Stimulated activated CD4-positive, alpha-beta T cell treated with anti-CD3 and anti-CD28 coated beads, Interleukin-4, amount 100 ng/mL, for 1 hour (primary cell): ENCODE measurements at places on chromosomes 2 and 18.

DNA sequence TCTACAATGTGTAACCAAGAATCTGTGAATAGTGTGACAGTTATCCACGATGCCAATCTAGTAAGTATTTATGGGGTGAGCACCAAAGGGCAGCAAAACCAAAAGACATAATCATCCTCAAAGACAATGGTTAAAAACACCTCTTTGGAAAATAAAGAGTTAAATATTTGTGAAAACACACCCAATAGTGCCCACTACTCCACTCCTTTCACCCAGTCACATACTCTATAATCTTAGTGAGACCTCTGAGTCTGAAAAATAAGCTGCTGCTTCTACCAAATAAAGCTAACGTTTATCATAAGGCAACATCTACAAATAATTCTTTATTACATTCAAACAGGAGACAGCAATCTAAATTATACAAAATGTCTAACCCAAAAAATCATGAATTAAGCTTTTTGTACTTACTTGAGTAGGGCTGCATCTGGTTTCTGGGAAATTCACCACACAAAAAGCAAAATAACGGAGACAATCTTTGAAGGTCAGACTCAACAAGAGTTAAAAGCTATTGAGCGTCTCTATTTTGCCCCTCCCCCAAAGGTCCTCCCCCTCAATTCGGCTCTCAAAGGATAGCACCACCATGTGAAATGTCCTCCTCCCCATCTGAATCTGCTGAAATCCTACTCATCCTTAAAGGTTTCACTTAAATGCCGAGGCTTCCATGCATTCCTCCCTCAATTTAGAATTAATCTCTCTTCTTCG is 2.0 kb downstream of the RAPH1 start:
- DNase-seq: no peak

- no peak for DNase-seq
Measured at GRCh38 chr18:23049698-23050373, 85.4 kb upstream of the CABLES1 start.

DNA sequence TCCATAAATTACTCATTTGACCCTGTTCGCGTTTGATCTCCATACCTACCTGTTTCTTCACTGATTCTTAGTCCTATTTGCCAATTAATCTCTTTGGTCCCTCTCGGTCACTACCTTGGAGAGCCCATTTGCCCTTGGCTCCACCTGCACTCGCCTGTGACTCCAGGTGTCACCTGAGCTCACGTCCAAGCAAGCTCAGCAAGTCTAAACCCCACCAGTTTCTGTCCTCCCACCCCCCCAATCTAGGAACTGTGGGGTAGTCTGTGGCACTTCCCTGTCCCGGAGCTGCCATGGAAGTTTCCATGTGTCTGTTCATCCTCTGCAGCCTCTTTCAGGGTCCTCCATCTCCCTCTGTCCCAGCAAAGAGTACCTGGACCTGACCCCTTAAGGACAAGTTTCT is 68.1 kb upstream of the BCL2L11 start:
- DNase-seq: no peak

- no peak for DNase-seq
Measured at GRCh38 chr2:207676827-207677354, 34.5 kb upstream of the CCNYL1 start.

- DNase-seq: no peak
Measured at GRCh38 chr2:31219131-31219969, 2.0 kb upstream of the CAPN14 start.

DNA sequence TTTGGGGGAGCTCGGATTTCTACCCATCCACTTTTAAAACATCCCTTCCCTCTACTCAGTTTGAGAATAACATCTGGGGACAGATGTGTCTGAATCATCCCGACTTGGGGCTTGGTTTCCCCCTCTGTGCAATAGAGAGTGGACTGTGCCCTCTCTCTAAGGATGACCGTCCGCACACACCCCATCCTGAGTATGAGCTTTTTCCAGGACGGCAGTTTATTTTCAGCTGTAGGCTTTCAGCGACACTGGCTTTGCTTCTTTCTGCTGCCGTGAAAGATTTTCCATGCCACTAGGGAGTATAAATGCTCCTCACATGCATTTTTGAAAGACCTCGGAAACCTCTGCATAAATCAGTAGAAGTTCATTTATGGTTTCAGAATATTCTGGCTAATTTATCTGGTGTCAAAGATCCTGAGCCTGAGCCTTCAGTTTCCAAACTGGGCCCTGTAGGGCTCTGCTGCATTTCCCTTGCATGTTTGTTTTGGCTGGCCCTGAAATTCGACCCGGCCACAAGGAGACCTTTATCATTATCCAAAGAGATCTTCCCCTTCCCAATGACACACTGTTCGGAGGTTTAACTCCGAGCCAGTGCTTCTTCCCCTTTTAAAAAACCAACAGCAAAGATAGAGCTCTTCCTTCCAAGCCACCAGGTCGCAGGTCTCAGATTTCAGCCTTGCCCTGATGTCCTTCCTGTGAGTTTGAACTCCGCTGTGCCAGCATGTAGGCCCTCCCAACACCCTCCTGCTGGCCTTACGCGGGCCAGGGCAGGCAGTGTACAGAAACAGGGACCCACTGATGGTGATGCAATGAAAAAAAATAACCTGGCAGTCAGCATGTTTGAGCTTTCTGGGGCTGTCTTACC is 53.3 kb downstream of the FECH start:
- no peak for DNase-seq

GRCh38 chr18:3508576-3509549 is 58.9 kb downstream of the TGIF1 start:
- DNase-seq: no peak

GRCh38 chr18:63097178-63097577 is 222.4 kb downstream of the BCL2 start:
- no peak for DNase-seq

- DNase-seq: no peak
Measured at GRCh38 chr2:85774126-85774978, 20.6 kb downstream of the ATOH8 start.
